ENCODE measurements at places on chromosomes 5 and 9.

GRCh38 chr5:79730564-79730963 lies 40.9 kb downstream of the CMYA5 start:
- no peak for DNase-seq

DNA sequence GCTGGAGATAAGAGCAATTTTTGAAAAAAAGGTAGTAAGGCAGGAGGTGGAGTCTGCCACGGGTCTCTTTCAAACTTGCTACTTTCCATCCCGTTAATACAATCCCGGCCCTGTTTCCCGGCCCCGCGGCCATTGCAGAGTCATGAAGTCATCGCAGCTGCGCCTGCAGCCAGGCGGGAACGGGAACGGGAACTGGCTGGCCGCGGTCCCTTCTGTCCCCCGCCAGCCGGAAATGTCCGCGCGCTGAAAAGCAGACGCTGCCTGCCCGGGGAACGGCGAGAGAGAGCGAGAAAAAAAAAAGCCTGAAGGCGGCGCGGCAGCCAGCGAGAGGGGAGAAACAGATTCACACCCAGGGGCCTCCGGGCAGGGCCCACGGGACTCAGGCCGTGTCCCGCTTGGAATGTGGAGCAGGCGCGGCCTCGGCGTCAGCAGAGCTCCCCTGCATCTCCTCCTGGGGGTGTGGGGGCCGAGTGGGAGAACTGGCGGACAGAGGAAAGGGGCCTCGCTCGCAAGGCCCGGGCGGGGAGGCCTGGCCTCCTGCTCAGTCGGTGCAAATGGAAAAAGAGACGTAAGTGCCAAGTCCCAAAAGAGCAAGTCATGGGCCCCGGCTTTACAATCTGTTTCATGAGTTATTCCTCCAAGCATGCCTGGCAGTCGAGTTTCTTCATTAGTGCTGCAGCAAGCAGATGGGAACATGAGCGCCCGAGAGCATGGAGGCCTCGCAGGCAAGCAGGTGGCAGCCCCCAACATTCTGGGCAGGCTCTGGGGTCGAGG lies 201.2 kb upstream of the GAS1 start:
- no peak for DNase-seq

DNA sequence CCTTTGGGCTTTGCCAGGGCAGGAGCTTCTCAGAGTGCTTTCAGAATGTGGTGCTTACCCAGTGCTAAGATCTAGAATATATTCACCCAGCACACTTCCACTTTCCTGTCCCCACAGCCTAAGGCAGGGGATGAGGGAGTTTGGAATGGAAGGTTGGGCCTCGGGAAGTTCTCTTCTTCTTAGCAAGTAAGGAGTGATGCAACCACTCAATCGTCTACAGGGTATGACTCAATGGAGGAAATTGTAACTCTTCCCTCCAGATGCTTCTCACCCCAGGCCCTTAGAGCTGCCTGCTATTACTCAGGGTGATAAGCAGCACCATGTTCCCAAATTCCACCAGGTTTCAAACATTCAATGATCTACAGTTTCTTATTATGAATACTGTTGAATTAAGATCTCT lies 30.8 kb upstream of the AGGF1 start:
- DNase-seq, result no peak

DNA sequence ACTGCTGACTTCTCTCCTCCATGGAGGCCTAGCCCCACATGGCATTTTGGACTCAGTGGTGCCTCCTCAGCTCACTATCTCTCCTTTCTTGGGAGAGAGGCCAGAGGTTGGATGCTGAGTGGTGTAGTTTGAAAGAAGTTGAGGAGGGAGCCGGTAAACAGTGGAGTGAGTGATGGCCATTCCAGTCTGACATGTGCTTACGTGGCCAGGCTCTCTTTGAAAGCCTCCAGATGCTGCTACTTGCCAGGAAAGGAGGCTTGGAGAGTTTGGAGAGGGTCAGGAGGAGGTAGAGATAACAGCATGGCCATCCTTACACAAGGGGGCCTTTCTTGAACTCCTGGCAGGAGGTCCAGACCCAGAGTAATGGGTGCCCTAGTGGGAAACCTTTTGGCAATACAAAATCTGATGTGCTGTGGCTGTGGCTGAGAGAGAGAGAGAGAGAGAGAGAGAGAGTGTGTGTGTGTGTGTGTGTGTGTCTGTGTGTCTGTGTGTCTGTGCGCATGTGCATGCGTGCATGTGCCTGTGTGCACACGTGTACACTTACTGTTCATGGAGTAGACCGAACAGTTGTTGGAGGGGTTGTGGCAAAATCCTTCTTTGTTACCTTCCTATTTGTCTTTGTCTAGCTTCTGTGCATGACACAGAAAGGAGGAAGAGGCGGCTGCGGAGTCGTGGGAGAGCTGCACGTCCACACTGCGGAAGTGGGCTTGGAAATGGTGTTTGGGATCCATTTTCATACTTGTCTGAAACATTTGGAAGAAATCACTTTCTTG lies 37.8 kb downstream of the RALGPS1 start:
- no peak for DNase-seq

DNA sequence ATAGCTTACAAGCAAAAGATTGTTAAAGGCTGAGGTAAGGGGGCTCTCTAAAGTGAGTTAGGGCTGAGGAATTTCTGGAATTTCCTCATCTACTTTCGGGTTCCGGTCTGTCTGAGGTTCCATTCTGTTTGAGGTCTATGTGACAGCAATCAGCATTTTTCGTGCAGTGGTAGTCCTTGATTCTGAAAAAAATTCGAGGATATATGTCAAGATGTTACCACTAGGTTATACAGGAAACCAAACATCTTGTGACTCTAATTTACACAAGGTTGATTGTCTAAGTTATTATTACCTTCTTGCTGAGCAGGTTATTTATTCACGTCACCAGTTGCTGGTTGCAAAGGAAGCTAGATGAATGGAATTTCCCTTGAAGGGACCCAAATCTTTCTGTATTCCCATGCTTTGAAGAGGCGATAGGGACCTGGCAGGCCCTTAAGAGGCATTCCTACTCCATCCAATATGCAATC lies 35.2 kb downstream of the RLN2 start:
- no peak for DNase-seq

DNA sequence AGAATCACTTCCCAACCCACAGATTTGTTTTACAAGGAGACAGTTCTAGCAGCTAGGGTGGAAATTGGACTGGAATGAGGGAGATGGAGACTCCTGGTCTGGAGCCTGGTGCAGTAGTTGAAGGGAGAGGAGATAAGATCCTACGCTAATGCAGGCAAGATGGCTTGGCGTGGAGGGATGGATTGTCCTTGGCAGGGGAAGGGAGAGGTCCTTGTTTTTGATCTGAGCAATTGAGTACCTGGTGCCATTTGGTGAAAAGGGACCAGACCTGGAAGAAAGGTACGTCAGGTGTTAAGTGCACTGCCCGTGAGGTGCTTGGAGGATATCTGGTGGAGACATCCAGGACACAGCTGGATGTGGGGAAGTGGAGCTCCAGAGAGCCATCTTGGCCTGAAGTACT lies 35.7 kb downstream of the ANGPTL2 start:
- DNase-seq, result no peak

- DNase-seq, result no peak
Observed at GRCh38 chr5:145680169-145680568, 155.0 kb downstream of the PRELID2 start.

DNA sequence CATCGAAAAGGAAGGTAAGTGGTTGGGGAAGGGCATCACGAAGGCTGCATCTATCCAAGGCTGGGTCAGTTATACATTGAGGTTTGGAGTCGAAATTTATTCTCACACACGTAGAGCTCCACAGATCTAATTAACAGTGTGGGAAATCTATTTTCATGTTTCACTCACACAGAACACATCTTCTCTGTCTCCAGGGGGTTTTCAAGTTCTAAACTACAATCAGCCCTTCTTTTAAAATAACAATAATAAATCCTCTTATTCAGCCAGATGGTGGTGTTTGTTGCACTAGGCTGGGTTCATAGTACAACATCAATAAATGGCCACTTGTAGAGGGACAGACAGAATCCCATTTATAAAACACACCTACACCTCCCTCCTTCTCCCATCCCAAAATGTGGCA lies 174.5 kb upstream of the KLF9 start:
- no peak for DNase-seq

GRCh38 chr5:127299678-127300077 lies 9.1 kb downstream of the MEGF10 start:
- no peak for DNase-seq

- DNase-seq, result peak; percentile 69
Observed at GRCh38 chr9:38689678-38690077, 30.3 kb downstream of the FAM240B start.

DNA sequence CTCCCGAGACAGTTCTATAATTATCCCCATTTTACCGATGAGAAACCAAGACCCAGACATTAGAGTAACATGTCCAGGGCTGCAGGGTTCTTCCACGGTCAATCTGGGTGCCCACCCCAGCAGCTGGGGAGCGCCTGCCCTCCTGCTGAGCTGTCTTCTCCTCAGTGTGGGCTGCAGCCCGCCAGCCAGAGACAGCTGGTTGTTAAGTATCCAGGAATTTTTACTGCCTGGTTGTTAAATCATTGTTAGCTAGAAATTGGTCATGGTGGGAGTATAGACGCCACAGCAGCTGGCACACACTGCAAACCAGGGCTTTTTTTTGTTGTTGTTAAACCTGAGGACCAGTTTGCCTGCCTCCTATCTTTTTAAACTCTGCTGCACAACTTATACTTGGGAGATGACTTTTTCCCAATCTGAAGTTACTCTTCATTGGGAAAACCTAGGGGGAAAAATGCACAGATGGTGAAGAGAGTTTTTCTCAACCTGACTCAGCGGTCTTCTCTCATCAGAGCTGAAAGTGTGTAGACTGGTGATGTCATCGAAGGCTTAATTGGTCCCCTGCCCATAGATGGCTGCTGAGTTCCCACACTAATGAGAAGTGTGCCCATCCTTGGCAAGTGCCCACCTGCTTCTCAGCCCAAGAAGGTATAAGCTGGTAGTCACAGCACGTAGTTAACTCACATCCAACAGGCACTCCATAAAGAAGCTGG lies 208.6 kb downstream of the DRD1 start:
- DNase-seq, result no peak

- DNase-seq, result no peak
Observed at GRCh38 chr5:178069909-178070308, 43.4 kb upstream of the N4BP3 start.

GRCh38 chr5:101675510-101676219 lies 620.4 kb downstream of the SLCO4C1 start:
- peak; percentile 62 for DNase-seq

DNA sequence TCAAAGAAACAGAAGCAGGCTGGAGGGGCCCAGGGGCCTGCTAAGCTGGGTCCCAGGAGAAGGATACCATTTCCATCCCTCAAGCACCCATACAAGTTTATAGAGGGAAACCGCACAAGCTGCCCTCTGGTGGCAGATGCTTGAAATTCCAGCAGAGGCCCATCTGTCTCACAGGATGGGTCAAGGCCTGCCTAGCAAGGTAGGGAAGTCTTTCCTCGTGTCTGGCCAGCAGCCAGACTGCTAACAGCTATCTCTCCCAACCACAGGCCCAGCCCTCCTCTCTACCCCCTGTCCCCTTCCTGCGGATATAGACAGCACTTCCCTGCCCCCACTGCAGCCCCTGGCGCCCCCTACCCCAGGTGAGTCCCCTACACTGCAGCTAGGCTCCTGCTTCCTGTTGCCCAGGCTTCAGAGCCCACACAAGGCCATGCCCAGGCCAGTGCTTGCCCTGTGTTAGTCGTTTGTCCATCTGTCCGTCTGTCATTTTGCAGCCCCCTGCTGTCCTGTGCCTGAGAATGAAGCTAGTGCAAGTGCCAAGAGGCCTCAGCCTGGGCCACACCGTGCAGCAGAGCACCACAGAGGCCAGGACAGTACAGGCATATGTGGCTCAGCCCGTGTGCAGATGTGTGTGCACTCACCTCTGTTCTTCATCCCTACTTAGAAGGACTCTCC lies 26.2 kb downstream of the TCF7 start:
- DNase-seq, result peak; percentile 56

DNA sequence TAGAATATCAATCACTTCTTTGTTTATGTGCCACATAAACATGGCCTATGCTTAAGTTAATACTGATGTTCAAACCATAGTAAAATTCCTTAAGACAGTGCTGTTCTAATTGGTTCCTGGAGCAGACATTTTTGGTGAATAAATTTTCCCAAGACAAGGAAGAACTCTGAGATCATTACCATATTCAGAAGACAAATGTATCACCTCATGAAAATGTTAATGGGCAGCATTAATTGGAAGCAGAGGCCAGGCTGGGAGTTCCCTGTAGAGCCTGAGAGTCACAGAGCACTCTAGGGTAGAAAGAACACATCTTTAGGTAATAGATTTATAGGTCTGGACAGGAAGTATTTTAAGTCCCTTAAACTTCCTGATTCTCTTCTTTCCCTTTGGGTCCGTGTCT lies 240.2 kb downstream of the MAN2A1 start:
- DNase-seq, result no peak

GRCh38 chr9:106953174-106953573 lies 90.2 kb downstream of the ZNF462 start:
- no peak for DNase-seq

DNA sequence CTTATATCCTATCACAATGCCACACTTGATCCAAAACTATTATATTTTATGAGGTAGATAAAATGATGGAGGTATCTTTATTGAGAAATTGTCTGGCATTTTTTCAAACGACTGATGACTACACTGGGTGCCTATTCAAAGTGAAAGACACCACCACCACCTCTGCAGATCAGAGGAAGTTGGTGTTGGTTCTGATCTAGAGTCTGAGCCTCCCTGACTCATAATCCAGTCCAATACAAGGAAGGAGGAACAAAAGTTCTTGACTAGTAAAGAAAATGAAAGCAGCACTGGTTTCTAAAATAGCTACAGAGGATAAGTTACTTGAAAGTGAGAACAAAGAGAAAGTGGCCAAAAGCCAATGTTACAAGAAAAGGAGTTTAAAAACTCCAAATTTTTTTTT lies 139.9 kb downstream of the RFX3 start:
- DNase-seq, result no peak

- no peak for DNase-seq
Observed at GRCh38 chr9:8374471-8374870, 574.9 kb upstream of the DMAC1 start.

GRCh38 chr9:137552022-137552768 lies 516 bp downstream of the MRPL41 start:
- no peak for DNase-seq

- DNase-seq, result no peak
Observed at GRCh38 chr5:140658870-140659269, 5.8 kb upstream of the WDR55 start.

- DNase-seq, result no peak
Observed at GRCh38 chr9:110928599-110928998, 109.7 kb downstream of the LPAR1 start.

Measured in NCI-H2029 (cell line).